Breast epithelium (tissue), 4 donors: ENCODE measurements at places on chromosomes 5 and 9. TPM values are rescaled to one million over a fixed set of nuclear protein-coding genes. Genes with fewer than 3 reads are reported as not detected.

Gene ADRB2
- 9.5 TPM for total RNA-seq

Gene BTF3
- total RNA-seq: 503 TPM

Gene LCN15
- total RNA-seq: not detected

Gene IL5
- not detected for total RNA-seq
